ENCODE measurements at places on chromosomes 4 and X.

DNA sequence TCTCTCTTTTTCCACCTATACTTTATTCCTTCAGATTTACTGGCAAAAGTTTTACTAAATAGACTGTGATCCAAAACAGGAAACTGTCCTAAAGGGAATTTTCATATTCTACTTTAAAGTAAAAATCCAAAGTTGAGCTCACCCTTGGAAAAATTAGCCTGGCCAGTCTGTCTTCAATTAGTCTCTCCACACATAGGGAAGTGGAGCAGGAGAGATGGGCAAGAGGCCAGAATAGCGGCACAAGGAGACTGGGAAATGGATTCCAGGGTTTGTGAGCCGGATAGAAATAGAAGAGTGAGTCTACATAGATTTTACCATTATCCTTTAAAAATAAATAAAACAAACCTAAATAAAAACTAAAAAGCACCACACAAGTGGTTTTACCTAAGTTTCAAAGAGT, 16.2 kb upstream of the FRMD7 start:
- DNase-seq: no peak

- DNase-seq: no peak
Measured at GRCh38 chrX:133375615-133376340, 39.5 kb downstream of the GPC4 start.

DNA sequence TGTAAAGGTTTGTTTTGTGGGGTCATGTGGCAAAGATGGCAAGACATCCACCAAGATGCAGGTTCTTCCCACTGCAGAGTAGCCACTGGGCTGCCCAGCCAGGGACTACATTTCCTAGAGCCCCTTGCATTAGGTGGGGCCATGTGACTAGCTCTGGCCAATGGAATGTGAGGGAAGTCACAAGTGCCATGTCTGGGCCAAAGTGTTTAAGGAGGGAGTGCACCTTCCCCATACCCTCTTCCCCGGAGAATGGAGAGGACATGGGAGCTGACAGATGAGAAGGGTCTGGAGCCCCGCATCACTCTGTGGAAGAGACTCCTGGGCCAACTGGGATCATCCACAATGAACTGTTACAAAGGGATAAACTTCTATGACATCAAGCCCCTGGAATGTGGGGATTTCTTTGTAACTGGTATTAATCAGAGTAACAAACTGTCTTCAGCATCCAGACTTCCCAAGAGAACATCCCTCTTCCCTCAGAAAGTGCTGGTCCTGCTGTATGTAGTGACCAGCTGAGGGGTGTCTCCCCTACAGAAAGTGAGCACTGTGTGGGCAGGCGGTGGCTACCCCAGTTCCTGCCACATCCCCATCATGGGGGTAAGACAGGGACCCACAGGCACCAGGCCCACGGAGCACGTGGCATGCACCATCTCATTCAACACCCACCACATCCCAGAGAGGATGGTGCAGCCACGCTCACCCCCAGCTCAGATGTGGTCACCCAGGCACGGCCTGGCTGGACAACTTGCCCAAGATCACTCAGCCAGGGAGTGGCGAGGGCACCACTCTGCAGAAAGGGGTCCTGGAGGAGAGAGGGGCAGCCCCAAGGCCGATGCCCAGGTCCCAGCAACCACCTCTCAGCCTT, 10.9 kb downstream of the PPP2R2C start:
- DNase-seq: no peak

DNA sequence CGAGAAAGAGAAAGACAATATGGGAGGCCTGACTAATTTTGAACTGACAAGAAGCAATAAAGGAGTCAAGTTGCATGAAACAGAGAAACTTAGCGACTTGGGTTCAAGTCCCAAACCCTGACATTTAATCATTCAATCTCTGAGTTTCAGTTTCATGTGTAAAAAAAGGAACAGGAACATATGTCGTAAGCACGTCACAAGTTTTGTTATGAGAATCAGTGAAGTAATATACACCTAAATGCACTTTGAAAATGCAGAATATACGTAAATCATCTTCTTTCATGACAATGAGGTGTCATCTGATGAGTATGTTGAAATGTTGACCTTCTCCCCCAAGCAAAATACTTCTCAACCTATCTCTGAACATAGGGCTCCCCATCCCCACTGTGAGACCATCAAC, 10.4 kb downstream of the ACOT9 start:
- no peak for DNase-seq

GRCh38 chrX:108267557-108267956, 170.7 kb downstream of the COL4A6 start:
- DNase-seq: no peak

DNA sequence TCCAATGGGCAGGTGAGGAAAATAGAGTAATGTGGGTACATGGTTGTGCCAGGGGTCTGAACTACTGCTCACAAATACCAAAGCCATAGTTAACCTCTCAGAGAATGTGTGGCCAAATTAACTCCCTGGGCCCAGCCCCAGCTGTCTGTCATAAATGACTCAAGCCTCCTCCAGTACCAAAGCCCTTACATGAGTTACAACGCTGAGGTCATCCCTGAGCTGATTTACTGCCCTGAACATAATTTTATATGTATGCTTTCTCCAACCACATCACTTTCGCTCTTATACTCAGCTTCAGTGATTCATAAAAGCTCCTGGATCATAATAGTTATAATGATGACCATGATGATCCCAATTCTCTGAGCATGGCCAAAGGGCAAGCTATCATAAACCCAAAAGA, 283.9 kb downstream of the NKX6-1 start:
- no peak for DNase-seq

DNA sequence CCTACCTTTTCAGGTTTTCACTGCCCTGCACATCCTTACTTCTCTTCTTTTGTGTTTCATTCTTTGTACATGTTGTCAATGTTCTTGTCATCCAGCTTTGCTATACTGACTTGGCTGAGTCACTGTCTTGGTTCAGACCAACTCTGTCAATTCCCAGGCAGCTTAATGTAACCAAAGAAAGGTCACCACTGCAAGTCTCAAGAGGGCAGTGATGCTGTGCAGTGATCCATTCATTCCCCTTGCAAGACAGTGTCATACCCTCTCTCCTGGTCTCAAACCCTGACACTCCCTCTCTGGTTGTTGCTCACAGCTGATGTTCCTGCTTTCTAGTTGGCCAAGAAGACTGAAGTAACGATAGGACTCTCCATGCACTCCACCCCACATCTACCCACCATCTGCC, 17.5 kb downstream of the RAB39B start:
- no peak for DNase-seq

DNA sequence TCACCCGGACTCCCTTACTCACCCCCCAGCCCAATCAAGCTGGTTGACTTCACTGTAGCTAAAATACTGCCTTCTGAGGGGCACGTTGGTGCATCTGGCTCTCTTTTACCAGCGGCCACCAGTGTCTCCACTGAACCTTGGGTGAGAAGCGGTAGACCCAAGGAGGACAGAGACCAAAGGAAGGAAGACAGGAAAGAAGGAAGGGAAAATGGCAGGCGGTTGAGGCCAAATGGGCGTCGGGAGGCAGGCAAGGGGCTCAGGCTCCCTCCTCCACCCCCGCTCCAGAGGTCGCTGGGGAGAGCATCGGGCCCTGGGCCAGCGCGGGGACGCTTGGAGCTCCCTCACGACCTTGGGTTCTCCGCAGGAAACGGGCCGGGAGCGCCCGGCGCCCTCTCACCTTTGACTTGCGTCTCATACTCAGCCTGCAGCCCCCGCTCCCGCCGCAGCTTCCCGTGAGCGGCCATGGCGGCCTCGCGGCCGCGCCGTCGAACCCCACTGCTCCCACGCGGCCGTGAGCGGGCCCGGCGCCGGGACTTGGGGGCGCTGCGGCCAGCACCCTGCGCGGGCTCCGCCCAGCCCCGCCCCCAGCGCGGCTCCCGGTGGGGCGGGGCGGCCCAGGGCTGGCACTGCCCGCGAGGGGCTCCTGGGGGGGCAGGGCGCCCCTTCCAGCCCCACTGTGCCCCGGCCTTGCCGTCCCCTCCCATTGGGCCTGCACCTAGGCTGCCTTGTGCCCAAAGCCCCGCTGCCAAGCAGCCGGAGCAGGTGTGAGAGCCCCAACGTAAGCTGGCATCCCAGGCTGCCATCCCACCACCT, at the start of gene ARHGAP4:
ARHGAP4 (minus strand) TSS at position 526 of the 813 bp plus-strand sequence; CDS start at position 464, 62 bp downstream.
- no peak for DNase-seq

GRCh38 chr4:99885063-99885664, 9.1 kb downstream of the LAMTOR3 start:
- no peak for DNase-seq

- peak; percentile 61 for DNase-seq
Measured at GRCh38 chr4:13627606-13628311, at the start of gene BOD1L1. BOD1L1 (minus strand) TSS chr4:13627725; CDS start chr4:13627587, 138 bp downstream.

- no peak for DNase-seq
Measured at GRCh38 chrX:107589243-107589642, 39.1 kb upstream of the PRPS1 start.

DNA sequence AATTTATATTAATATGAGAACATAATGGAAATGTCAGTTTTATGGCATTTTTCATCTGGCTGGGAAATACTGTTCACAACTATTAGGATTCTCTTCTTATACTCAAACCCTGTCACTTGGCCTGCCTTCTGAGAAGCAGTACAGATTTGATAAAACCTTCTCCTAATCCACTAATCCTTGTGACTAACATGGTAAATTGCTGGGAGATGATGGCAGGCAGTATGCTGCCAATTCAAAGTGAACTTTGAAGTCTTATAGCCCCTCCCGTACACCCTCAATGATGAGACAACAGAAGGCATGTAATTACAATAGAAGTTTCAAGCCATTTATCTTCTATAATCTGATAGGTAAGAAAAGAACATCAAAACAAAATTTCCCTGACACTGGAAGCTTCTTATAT, 36.9 kb downstream of the PAQR3 start:
- no peak for DNase-seq

DNA sequence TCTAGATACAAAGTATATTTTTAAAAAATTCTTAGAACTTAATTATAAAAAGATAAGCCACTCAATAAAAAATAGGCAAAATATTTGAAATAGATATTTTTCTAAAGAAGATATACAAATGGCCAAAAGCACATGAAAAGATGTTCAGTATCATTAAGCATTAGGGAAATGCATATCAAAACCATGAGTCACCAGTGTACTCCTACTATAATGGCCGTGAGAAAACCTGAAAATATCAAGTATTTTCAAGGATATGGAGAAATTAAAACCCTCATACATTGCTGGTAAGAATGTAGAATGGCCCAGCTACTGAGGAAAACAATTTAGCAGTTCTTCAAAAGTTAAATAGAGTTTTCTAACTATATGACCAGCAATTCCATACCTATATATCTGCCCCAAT, 337.9 kb downstream of the CAMK2D start:
- DNase-seq: no peak

DNA sequence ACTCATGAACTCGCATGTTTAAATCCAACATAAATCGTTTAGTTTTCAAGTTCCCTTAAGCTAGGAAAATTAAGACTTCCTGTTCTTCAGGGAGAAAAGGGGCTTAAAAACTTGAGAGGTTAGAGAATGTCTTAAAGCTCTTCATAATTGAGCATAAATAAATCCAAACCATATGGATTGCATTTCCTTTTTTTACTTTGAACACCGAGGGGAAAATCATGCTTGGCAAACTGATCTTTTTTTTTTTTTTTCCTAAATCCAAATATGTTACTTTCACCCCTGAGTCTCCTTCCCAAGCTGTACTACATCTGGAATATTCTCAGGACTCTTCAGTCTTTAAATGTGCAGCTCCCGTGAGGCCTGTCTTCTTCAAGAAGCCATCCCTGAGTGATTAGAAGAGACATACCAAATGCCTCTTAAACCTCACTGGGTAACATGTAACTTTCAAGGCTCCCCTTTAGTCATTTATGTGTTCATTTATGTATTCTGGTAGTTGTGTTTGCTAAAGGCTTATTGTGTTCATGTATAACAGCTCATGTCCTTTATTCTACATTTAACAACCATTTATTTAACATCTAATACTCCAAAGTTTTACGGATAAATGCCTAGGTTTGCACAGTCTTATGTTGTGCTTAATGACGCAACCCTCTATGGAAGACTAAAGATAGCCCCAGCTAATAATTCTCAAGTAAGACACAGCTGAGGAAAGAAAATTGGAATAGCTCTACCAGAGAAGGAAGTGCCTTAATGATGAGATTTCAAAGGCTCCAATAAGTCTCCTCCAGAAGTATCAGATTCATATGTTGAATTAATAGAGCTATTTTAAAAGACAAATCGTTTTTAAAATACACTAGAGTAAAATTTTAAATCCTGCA, 107.0 kb downstream of the AGTR2 start:
- no peak for DNase-seq

DNA sequence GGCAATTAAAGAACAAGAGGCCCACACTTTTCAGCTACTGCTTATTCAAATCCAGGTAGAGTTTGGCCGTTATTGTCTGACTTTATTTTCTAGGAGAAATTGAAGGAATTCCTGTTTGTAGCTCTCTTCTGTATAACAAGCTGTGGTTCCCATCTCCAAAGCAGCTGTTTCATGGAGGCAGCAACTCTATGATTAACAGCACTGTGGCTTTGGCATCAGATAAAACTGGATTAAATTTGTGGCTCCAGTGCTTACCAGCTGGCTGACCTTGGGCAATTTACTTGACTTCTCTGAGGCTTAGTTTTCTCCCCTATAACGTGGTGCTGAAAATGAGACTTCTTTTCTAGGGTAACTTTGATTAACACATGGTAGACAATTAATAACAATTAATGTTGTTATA, 28.1 kb downstream of the SLC30A9 start:
- no peak for DNase-seq

DNA sequence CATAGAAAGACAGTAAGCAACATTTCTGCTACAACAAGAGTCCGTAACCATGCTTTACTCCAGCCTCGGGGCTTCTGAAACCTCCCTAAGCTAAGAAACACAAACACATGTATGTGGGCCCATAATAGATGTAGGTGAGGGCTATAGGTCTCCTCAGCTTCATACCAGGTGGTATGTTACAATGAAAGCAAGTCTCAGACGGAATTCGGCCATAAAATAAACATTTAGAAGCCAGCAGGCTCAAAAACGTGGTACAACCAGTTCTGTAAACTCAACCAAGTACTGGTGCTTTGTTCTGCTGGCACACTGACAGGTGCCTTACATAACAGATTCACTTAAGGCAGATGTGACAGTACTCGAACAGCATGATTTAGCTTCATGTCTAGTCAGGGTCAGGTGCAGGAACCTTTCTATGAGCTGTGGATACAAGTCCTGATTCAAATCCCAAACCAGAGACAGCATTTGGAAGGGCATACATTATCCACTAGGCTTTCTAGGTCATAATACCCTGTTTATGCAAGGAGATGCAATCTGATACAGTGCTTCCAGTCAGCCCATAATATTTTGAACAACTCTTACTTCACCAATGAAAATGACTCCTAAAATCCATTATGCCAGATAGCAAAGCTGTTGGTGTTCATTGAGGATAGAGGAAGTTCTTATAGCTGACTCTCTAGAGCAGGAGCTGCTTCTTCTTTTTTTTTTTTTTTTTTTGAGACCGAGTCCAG, 113.8 kb upstream of the ENPP6 start:
- DNase-seq: no peak
